ENCODE measurements at places on chromosomes 2 and 18.

DNA sequence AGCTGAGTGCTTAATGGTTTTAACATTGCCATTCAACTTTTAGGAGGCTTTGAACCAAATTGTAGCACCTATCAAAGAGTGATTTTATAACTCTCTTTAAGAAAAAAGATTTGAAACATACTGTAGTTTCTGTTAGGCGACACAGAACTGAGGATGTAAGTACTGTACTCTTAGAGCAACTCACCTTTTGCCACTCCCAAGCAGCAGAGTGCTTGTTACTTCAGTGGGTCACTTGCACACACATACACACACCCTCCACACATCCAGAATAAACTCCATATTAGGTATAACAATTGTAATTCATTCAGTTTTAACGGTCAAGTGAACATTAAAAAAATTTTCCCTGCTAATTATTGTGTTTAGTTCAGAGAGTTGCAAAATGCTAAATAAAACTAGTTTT lies 118.3 kb downstream of the CAMKMT start:
- no peak for DNase-seq

DNA sequence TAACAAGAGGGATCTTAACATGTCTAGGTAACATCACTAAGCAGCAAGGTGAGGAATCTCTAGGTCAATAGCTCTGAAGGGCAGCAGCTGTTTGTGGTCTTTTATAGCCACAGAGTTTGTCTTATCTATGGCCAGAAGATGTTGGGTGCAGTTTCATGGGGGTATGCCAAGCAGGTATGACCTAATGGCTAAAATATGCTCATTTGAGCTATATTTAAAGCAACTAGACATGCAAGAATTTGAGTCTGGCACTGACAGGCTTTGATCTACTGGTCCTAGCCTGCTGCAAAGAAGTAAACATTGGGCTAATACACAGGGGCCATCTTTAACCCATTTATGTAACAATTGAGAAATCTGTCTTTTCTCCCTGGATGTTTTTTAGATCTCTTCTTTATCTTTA lies 13.9 kb upstream of the UGP2 start:
- DNase-seq: no peak

- no peak for DNase-seq
Measured at GRCh38 chr2:102103992-102104871, 38.3 kb upstream of the IL1R1 start.

GRCh38 chr18:55781481-55781957 lies 193.5 kb upstream of the TCF4 start:
- DNase-seq: peak; percentile 35

GRCh38 chr2:10407432-10407831 lies 40.7 kb downstream of the ODC1 start:
- no peak for DNase-seq

- no peak for DNase-seq
Measured at GRCh38 chr2:102703748-102704147, 58.1 kb upstream of the TMEM182 start.

DNA sequence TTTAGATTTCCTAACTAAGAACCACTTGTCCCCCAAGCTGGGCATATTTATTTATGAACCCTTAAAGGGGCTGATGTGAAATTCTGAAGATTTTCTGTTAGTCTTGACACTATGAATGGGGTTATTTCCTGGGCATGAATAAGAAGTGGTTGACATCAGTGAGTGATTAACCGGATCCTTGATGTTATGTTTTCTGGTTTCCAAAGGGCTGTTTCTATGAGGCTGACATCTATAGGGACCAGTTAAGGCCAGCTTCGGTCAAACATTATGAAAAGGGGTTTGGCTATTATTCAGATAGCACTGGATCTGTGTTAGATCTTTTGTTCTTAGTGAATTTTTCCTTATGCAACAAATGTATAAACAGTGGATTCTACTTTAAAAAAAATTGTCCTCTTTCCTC lies 443.7 kb upstream of the SPRED2 start:
- DNase-seq: no peak

GRCh38 chr2:110971811-110972210 lies 148.9 kb upstream of the BCL2L11 start:
- no peak for DNase-seq

DNA sequence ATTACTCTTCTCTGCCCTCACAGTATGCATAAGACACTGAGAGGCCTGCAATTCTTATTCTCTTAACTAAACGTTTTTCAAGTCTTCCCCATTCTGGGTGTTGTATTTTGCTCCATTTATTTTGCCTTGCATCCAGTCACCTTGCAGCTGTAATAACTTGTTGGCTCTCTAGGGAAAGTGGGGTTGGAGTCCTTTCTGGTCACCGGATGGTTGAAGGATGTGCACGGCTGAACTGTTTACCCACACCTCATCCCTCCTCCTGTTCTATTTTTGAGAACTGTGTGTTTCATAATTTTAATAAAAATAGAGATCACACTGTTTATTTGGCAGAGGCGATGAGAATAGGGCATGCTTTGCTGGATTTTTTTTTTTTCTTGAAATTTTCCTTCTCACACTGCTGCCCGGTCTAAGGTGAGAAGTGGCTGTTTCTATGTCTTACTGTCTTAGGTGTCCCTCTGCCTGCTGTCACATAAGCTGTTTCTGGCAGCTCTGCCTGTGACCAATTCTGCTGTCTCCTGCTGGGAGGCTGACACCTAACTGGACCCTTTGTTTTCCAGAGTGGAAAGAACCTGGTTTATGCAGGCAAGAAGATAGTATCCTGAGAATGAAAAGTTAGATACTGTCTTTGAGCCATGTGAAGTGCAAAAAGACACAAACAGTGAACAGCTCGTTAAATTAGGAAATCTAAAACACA lies 342.6 kb downstream of the DPP10 start:
- no peak for DNase-seq

DNA sequence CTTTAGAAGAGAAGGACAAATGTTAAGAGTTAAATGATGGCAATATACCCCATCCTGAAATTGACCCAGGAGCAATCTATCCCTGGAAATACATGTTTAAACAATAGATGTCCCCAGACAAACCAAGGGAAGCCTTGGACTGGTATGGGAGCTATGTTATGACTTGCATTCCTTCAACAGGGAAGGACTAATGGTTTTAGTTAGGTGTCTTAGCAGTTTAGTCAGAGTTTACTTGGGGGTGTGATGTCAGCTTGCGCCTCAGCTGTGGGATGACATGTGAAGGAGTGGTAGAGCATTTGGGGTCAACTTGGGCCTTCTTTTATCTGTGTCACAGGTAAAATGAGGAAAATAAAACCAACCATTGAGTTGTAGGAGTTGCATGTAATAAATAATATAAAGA lies 36.8 kb downstream of the SPC25 start:
- no peak for DNase-seq

DNA sequence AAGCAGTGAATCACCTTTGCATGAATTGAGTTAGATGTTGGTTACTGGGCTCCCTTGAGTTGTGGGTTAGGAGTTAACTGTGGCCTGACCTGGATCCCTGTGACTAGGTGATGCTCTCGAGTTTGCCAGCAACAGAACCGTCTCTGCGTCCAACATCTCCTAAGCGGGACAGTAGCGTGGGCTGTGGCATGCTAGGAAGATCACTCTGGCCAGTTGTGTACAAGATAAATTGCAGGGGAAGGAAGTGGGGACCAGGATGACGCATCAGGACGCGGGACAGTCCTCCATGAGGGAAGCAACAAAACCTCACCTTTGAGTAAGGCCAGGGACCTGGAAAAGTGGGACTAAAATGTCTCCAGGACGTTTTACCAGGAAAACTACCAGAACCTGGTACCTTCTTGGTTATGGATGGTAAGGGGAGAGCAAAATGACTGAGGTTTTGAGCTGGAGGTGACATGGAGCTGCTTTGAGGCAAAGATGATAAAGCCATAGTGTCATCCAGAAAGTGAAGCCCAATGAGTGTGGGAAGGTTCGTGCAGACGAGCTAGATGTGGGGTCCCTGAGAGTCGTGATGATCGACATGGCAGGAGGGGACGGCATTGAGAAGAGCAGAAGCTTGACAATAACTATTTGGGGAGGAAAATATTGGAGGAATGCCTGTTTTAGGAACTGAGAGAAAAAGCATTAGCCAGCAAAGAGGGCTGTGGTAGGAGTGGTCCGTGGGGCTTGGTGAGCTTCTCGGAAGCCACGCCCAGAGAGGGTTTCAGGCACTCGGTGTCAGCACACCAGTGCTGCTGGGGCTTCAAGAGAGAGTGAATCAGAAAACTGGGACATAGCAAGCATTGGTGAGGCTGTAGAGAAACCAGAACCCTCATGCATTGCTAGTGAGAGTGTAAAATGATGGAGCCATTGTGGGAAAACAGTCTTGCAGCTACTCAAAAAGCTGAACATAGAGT lies 95.1 kb downstream of the SMAD7 start:
- DNase-seq: no peak

GRCh38 chr2:154570501-154570900 lies 128.0 kb upstream of the KCNJ3 start:
- DNase-seq: no peak

GRCh38 chr18:75635096-75635495 lies 207.6 kb upstream of the SMIM21 start:
- no peak for DNase-seq

DNA sequence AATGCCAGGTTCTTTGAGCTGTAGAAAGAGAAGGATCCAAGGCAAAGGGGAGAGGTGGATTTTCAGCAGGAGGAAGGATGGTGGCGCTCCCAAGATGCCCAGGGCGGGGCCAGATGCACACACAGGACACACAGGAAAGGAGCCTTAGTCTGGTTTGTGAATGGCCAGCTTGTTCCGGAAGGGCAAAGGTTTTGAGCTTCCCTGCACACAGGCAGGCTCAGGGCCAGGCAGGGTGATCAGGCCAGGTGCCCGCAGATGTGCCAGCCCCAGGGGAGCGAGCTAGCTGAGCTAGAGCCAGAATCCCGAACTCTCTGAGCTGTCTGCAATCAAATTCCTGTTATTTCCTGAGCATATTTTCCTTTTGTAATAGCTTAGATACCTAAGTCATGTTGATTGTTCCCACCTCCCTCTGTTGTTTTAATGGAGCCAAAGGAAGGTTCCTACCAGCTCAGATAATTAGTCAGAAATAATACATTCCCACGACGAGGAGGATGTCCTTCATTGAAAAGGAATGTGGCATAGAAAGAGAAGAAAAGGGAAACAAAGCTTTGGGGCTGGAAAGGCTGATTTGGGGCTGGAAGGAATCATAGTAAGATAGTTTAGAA lies 13.7 kb upstream of the OTOF start:
- no peak for DNase-seq

GRCh38 chr18:1892191-1892590 lies 679.1 kb downstream of the METTL4 start:
- no peak for DNase-seq

GRCh38 chr2:191056228-191056627 lies 42.3 kb upstream of the STAT1 start:
- no peak for DNase-seq

- DNase-seq: no peak
Measured at GRCh38 chr2:161943011-161943410, 131.0 kb downstream of the DPP4 start.

GRCh38 chr2:197828464-197829135 lies 24.2 kb downstream of the PLCL1 start:
- no peak for DNase-seq

DNA sequence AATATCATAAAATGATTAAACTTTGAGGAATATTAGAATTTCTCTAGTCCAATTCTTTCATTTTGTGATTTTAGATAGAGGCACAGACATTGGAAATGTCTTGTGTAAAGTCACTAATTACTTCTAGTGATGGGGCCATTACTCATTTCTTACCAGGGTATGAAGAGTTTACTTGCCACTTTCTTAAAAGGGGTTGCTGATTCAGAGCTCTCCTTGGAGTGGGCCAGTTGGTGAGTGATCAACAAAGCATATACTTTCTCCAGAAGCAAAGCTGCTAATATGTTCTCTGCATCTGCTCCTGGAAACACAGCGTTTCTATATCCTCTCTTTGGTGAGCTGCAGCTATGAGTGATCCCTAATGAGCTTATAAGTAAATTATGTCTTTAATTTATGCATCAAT lies 408.9 kb upstream of the LRATD1 start:
- no peak for DNase-seq

All from urinary bladder (tissue), 4 donors.